ENCODE measurements at places on chromosomes 3 and 15. TPM values are rescaled to one million over a fixed set of nuclear protein-coding genes. Genes with fewer than 3 reads are reported as not detected.

Gene WDR53
- polyA plus RNA-seq, result 20.3 TPM

- DNase-seq, result no peak
These were observed at the start of gene SEMA3F for GRCh38 chr3:50154840-50155490. Gene SEMA3F (plus strand): TSS chr3:50155324. CDS start chr3:50159623, 4,299 bp downstream.

- DNase-seq, result no peak
These were observed 12.7 kb downstream of the CDAN1 start for GRCh38 chr15:42724276-42724675.

DNA sequence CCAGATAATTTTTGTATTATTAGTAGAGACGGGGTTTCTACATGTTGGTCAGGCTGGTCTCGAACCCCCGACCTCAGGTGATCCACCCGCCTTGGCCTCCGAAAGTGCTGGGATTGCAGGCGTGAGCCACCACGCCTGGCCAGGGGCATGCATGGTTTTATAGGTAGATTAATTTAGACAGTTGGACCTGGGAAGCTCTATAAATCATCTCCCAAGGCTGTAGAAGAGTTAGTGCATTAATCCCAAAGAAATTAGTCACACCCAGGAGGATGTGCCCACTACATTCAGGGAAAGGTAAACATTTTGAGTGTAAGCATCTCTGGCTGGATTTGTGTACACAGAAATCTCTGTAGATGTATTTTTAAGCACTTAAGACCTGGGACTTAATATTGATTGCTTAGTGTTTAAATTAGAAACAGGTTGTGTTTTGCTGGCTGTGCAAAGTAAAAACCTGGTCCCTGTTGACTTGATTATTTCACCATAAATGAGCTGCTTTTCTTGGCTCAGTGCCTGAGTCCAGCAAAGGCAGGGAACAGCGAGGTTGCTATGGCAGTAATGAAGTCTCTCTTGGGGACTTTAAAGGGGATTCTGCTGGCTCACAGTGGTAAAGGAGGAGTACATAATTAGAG, 19.2 kb downstream of the EXOSC7 start:
- peak; percentile 56 for DNase-seq

DNA sequence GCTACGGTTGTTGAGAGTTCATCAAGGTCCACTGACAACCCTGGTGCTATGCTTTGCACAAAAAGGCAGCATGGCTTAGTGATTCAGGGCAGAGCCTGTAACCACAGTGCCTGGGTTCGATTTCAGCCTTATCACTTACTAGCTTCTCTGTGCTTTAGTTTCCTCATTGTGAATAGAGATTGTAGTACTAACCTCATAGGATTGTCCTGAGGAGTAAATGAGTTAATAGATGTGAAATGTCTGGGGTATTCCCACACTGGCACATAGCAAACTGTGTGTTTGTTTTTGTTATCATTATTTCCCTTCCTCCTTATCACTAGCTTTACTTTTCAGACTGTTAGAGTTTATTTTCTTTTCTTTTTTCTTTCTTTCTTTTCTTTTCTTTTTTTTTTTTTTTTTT, 16.3 kb downstream of the CRTAP start:
- DNase-seq, result no peak

DNA sequence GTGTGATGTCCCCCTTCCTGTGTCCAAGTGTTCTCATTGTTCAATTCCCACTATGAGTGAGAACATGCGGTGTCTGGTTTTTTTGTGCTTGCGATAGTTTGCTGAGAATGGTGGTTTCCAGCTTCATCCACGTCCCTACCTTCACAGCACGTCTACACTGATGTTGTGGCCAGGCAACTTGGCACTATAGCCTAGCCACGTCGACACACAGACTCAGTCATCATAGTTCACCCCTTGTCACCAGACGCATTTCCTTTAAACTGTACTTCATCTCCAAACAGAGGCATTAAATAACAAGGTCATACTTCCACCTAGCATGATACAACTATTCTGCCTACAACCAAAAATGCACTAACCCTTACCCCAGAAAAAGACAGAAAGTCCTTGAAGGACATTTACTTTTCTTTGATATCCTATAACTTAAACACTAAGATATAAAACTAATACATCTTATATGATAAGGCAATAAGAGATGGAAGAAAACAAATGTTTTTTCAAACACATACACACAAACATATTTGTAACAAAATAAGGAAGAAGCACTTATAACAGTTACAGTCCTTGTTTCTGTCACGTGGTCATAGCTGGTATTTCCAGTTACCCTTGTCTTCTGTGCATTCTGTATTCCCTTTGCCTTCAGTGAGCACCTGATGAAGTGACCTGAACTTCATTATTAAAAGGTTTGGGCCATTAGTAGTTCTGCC, 121.4 kb downstream of the KLF13 start:
- DNase-seq, result no peak

- no peak for DNase-seq
These were observed 619.0 kb upstream of the GOLIM4 start for GRCh38 chr3:168714609-168715240.

Gene CPNE9
- polyA plus RNA-seq, result 0.14 TPM

DNA sequence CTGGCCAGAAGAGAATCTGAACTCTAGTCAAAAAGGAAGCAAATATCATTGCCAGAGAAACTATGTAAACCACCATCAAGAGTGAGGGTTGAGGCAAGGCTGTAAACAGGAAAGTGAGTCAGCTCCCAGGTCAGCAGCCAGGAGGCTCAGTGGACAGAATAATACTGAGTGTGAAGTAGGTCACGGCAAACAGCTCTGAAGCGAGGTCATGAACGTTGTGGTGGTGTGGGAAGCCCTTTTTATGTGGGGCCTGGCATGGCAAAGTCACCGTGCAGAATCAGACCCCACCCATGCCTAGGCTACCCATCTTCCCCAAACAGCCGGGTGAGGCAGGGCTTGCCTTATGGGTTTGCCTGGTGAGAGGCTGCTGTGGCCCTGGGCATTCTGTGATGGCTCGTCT, 43.9 kb downstream of the THBS1 start:
- DNase-seq, result no peak

Gene SLC15A2
- 9.8 TPM for polyA plus RNA-seq

Gene NR2F2
- polyA plus RNA-seq, result 369 TPM

Gene PROK2
- 0.21 TPM for polyA plus RNA-seq

- no peak for DNase-seq
These were observed 9.5 kb downstream of the GASK1A start for GRCh38 chr3:42988566-42988965.

DNA sequence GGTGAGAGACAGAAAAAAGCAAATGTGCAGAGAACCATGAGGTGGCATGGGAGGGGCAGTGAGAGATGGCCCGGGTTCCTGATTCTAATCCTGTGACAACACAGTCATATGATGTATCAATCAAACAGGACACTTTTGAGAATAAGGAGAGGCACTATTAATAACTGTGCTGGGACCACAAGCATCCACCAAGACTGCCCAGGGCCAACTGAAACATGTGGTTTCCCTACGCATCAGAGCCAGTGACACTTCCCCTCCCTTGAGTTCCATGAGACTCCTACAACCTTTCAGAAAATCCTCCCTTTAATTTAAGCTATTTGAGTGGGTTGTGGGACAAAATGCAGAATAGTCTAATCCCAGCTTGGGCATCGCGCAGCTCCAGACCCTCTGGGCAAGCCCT, 17.4 kb downstream of the SH3BP5 start:
- DNase-seq, result no peak
